ENCODE measurements at places on chromosomes 1 and 21.

GRCh38 chr1:59742526-59742925 is 72.2 kb upstream of the HOOK1 start:
- DNase-seq, result no peak

DNA sequence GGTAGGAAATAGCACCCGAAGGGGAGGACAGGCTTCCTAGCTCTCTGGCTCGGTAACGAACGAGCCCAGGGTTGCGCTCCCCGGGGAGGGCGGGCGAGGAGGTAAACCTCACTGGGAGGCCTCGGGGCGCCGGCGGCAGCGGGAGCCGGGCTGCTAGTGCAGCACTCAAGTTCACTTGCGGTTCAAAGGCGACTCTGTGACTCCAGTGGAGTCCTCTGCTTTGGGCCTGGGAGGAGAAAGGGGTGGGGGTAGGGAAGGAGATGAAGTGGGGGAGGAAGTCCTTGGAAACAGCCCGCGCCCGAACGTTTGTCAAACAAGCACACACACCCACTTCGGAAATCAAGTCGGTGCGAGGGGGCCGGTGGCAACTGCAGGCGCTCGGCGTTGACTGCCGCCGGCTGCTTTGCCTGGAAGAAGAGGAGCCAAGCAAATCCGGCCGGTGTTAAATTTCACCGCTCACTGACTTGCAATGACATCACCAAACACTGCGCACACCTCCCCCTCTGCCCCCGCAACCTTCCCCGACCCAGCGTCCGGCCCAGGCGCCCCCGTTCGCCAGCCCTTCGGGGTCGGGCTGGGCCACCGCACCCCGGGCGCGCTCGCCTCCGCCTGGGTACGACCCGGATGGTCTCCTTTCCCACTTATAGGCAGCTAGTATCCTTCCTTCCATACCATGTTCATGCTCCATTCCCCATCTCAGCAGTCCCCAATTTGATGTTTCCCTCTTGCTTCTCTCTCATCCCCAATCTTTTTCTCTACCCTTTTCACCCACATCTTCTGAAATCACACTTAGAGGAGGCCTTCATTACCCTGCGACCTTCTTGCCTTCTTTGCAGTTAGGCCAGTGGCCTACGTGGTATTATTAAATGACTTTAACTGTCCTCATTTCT is at the start of gene COL24A1:
Gene COL24A1 (minus strand): TSS at position 207 of the 890 bp plus-strand sequence. CDS start 376 bp downstream, outside the sequence.
- DNase-seq, result no peak

DNA sequence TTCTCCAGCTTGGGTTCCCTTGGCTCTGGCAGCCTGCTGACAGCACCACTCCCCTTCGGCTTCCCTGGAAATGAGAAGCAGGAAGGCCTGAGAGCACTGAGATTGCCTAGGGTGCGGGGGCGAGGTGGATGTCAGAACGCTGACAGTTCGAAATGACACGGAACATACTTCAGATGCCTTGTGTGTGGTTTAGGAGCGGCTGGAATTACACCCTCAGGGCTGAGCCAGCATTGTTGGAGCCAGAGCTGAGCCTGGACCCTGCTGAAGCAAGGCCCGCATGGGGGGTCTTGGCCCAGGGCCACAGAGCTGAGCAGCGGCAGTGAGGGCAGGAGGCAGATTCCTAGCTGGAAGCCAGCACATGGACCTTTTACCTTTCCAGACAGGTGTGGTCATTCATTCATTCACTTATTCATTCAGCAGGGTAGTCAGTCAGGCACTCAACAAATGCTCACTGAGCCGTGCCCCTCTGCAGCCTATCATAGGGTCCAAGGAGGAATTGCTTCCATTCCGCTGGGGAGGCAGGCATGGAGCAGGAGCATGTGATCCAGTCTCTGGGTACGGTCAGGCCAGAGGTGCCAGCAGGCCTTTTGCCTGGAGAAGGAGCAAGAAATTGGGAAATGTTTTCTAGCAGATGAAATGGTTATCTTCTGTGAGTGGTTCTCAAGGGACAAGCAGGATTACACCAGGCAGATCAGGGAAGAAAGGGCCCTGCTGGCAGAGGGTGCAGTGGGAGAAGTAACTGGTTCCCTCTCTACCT is 6.6 kb upstream of the FOXE3 start:
- DNase-seq, result peak; percentile 27

DNA sequence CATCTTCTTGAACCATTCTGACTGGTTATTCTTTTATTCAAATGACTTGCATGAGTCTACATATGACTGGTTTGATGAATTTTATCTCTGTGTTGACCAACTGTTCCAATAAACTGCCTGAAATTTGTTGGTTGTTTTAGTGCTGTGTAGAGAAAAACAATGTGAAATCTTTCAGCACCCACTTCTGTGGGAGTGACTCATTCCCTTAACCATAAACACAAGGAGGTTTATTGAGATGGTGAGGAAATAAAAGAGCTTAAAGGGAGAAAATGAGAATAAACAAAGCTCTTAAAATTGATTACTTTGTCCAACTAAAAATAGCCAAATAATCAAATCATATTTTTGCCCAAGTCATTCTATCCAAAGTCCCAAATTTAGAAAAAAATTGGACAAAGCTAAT is 341.1 kb downstream of the TGFB2 start:
- DNase-seq, result no peak

DNA sequence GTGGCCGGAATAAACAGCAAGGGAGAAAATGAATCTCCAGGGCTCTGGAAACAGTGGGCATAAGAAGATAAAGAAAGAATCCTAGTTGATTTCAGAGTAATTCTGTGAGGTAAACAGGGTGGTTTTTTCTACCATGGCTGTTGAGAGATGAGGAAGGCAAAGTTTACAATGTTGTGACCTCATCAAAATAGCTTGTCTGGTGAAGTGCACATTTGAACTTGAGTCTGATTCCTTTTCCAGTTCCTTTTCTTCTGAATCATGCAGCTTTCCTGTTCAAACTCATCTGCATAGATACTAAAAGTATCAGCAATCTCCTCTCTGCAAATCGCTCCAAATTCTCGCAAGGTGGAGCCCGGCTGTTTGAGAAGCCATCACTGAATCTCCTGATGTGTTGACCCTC is 161.7 kb downstream of the PLPP3 start:
- DNase-seq, result no peak

- DNase-seq, result no peak
These were observed 704 bp downstream of the ALG6 start for GRCh38 chr1:63368131-63368530.
